NCI-H526 (cell line): ENCODE measurements at places on chromosomes 2 and 18.
A peak's percentile ranks its signal among the peaks of the same experiment; 100 is the strongest.

GRCh38 chr18:9380621-9381395, 46.2 kb downstream of the TWSG1 start:
- no peak for DNase-seq

DNA sequence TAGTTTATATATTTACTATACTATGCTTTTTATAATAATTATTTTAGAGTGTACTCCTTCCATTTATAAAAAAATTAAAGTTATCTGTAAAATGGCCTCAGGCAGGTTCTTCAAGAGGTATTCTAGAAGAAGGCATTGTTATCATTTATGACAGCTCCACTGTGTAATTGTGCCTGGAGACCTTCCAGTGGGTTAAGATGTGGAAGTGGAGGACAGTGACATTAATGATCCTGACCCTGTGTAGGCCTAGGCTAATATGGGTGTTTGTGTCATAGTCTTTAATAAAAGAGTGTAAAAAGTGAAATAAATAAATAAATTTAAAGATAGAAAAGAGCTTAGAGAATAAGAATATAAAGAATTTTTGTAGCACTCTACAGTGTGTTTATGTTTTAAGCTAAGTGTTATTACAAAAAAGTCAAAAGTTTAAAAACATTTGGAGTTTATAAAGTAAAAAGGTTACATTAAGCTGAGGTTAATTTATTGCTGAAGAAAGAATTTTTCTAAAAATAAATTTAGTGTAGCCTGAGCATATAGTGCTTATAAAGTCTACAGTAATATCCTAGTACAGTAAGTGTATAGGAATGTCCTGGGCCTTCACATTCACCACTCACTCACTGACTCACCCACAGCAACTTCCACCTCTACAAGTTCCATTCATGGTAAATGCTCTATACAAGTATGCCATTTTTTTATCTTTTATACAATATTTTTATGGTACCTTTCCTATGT, 190.0 kb upstream of the SESTD1 start:
- no peak for DNase-seq

DNA sequence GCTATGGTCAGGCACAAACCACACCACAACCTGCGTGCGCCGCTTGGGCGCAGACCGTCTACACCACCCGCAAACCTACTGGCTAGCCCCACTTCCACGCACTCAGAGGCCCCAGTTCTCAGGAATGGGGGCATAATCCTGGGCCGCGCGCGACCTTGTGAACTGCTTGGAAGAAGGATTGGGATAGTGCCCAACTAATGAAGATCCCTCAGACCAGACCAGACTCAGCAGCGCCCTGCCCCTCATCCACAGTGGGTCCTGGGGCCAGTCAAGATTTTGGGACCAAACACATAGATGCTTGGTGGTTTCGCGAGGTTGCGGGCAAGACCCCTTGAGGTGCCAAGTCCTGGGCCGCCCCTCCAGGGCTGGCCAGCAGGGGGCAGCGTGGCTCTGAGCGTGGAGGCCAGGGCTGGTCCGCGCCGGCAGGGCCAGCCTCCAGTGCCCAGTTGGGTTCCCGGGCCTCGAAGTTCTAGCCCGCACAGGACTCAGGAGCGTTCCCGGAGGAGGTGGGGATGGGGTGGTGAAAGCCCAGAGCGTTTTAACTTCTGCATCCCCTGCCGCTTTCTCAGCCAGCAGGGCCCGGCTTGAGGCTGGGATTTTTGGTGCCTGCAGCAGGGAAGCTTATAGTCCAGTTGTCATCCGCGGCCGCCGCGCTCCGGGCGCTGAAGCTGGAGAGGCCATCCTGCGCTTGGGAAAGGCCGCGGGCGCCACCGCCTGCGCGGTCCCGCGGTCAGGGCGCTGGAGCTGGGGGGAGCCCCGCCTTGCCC, 8.3 kb downstream of the OSR1 start:
- no peak for DNase-seq

- no peak for DNase-seq
These were observed 6.7 kb downstream of the TMBIM1 start for GRCh38 chr2:218285604-218286003.

GRCh38 chr2:38690499-38691420, 24.8 kb downstream of the GALM start:
- no peak for DNase-seq

DNA sequence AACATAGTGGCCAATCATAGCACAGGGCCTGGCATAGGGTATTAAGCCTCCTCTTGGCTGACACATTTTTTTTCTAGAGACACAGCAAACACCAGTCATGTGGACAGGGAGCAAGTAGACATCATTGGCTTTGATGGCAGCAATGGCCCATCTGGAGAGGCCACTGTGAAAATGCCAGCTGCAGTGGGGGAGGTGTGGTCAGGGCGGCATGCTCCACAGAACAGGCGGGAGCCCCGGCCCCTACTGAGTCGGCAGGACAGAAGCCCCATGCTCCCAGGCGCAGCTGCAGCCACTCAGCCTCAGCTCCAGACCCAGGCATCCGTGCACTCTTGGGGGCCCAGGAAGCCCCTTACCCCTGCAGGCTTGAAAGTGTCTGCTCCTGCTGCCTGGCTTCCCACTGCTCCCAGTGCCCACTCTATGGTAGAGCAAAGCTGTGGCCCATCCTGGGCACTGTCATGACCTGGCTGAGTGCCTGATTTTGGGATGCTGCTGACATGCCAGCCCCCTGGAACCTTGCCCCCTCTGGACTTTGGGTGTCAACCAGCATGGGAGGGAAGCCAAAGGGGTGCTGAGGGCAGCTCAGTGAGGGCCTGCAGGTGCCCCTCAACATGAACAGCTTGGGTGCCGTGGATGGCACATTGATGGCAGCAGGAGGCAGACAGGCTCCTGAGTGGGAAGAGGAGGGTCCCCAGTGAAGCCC, 23.3 kb upstream of the UBE2F start:
- DNase-seq, result no peak

- DNase-seq, result no peak
These were observed 24.5 kb downstream of the CYP27A1 start for GRCh38 chr2:218806346-218806978.

GRCh38 chr2:69770193-69770702, 28.3 kb downstream of the ANXA4 start:
- peak; percentile 83 for DNase-seq

DNA sequence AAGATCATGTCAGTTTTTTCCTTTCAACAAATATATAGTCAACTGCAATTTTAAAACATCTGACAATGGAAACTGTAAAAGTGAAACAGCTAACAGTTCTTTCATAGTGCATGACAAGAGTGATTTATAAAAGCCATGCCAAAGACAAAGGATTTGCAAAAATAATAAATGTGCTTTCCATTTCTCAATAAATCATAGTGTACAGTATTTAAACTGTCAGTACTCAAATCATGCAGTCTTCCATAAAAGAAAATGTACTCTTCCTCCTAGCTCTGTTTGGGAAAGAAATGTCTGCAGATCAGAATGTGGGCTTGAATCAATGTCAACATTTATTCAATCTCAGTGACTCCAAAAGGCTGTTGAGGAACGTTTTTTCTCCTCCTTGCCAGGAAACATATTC, 131.7 kb upstream of the PDE1A start:
- DNase-seq, result no peak

DNA sequence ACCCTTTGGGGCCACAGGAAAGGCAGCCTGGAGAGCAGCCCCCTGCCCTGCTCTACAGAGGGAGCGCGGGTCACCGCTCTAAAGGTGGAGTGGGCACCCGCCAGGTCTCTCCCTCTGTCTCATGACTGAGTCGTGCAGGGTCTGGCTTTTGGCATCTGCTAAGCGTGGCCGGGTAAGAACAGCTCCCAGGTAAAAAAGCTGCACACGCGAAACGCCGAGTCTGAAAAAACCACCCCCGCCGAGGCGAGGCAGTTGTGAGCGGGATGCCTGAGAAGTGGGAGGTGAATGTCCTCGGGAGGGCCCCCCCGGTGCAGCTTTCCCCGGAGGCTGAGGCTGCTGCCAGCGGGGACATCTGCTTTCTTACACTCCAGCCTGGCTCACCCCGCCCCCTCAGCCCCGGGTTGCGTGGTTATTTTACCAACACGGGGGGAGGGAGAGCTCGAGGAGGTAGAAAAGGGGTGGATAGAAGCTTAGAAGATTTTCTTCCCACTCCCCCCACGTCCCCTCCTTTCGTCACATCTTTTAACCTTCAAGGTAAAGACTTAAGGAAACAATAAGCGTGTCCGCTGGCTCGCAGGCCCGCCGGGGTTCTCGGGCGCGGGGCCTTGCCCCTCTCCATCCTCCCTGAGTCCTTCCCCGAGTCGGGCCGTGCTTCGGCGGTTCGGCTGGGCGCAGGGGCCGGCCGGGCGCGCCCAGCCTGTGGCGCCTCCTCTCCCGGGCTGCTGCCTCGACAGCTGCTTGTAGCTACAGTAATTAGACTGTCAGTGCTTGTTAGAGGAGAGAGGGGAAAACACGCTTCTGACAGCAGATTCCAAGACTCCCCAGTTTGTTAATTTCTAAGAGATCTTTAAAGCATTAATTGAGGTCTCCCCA, 70.6 kb upstream of the PSMD14 start:
- DNase-seq, result peak; percentile 37

- DNase-seq, result no peak
These were observed 281.4 kb upstream of the KCNH7 start for GRCh38 chr2:163119966-163120365.

DNA sequence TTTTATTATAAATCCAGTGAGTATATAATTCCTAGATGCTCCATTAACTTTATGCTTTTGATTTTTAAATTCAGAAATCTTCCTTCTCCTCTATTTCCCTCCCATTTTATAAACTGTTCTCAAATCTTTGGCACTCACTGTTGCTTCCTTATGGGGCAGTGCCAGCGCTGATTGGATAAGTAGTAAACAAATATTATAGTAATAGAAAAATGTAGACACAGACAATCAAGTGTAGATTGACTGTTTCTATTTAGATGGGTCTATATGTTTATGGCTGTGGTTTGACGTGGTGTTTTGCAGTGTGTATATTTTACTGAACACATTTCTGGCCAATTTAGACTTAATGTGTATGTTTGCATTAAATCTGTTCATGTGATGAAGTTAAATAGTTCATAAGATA, 36.6 kb downstream of the LYPD6B start:
- no peak for DNase-seq

- no peak for DNase-seq
These were observed 30.7 kb upstream of the GPAT2 start for GRCh38 chr2:96065381-96065930.

- no peak for DNase-seq
These were observed 14.7 kb downstream of the PMS1 start for GRCh38 chr2:189799030-189799331.

- DNase-seq, result no peak
These were observed 25.0 kb downstream of the SH3YL1 start for GRCh38 chr2:238869-239268.

DNA sequence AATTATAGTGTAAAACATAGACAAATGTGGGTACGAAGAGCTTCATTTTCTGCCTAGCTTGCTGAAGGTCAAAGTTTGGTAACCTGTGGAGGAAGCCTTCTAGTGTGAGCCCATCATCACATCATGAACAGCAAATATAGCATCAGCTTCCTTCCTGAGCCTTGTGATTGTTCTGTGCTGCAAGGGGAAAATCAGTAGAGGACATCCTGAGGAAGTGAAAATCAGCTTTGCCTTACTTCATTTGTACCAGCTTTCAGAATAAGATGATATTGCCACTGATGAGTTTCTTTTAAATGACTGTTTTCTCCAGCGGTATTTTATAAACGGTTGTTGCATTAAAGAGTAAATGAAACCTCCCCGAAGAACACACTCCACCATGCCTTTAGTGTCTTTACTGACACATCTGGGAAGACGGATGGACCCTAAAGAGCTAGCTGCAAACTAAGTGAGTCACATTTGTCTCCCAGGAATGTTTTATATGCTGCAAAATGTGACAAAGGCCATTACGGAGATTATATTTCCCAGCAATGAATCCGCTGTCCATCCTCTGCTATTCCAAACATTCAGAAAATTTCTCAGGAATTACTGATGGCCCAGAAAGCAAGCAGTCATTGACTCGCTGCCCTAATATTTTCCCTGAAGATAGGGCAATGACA, 1272.8 kb downstream of the SUCLG1 start:
- DNase-seq, result no peak

DNA sequence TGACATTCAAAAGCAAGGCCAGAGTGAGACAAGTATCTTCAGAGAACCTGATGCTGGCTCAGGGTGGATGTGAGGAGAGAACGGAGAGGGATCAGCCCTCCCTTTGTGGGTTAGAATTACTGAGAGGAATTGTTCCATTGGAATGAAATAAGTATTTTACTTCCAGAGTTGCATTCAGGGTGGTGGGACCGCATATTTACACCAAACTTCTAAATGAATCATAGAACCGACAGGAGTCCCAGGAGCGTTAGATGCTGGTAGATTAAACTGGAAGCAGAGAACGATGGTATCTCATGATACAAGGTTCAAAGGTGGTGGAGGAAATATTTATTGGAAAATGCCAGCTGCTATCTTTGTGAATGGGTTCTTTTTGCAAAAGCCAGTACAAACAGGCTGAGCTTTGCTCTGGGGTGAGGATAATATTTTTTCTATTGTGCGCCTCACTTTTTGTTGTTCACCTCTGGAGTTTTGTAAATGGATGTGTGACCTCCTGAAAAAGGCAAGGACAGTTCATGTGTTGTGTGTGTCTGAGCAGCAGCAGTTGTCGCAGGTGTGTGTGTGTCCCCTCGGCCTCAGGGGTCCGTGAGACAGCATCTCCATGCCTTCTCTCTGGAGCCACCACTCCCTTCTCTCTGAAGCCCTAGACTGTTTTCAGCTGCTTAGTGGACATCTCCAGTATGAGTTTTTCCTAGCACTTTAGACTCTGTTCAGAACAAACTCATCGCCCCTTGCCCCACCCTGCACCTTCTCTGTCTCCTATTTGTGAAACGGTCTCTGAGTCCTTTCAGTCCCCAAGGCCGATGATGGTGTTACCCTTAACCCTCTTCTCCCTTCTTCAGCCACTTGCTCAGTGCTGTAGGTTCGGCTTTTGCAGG, 17.8 kb downstream of the MTCL1 start:
- no peak for DNase-seq

DNA sequence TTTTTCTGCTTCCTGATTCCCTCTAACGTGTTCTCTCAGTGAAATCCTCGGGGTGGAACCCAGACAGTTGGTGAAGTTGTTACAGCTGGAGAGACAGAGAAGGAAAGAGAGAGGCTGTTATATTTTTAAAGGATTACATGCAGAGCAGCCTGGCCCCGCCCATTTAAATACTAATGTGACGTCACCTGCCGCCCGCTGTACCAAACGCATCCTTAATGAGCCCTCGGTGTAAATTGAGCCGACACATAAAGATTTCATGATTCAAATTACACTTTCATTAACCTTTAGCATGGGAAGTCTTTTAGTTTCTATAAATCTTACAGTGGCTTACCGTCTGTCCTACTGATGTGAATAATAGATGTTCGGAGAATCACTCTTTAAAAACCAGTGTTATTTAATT, 164.0 kb upstream of the SIX3 start:
- peak; percentile 47 for DNase-seq

DNA sequence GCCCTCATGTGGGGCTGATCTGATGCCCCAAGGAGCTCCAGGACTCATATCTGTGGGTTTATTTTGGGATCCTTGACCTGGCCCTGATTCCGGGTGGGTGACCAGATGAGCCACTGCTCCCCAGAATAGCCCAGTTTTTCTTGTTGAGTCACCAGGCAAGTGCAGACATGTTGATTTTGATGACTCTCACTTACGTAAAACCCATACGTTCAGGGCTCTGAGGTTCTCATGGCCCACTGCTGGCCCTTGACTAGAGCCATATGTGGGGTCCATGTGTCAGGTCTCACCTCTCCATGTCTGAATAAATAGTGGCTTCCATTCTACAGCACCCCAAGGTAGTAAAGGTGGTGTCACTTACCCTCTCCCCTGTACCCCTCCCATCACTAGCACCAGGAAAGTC, 41.9 kb downstream of the CDC42EP3 start:
- no peak for DNase-seq

GRCh38 chr2:219707496-219708285, 80.3 kb downstream of the SLC4A3 start:
- DNase-seq, result no peak

- DNase-seq, result no peak
These were observed 3.0 kb upstream of the FOSL2 start for GRCh38 chr2:28389399-28390240.
